Calu3 (cell line): ENCODE measurements at places on chromosomes 16 and 17. TPM values are rescaled to one million over a fixed set of nuclear protein-coding genes. Genes with fewer than 3 reads are reported as not detected.

The DNAH2 gene
- total RNA-seq, result 0.26 and 0.51 TPM in 2 replicates

The ATPAF2 gene
- total RNA-seq, result 17.7 and 19.6 TPM in 2 replicates

The KRT31 gene
- total RNA-seq, result not detected in 2 replicates

The WNT9B gene
- not detected in 2 replicates for total RNA-seq

The ZP2 gene
- not detected in 2 replicates for total RNA-seq

The ADAD2 gene
- not detected in 2 replicates for total RNA-seq
